ENCODE measurements at places on chromosomes 4 and X. TPM values are rescaled to one million over a fixed set of nuclear protein-coding genes. Genes with fewer than 3 reads are reported as not detected.

DNA sequence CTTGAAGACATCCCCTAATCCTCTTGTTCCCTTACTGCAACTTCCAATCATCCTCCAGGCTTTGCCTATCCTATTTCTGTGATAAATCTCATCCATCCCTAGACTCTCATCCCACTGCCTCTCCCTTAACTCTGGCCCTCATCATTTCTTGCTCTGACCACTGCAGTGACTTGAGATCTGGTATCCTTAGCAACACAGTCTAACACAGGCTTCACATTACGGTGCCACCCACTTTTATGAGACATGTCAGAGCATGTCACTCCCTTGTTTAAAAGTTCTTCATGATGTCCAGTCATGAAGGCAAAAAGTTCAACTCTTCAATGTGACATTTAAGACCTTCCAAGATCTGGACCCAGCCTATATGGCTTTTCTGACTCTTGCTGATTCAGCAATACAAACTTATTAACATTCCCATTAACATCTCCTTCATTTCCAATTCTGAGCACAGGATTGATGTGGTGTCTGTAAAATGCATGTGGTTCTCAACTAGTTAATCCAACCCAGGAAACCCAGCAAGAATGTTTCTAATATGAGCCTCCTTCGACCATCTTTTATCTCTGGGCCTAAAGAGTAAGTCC lies 64.0 kb downstream of the OR13H1 start:
- no peak for DNase-seq

GRCh38 chr4:26570596-26570995 lies 13.3 kb upstream of the TBC1D19 start:
- no peak for DNase-seq

- DNase-seq: no peak
Observed at GRCh38 chr4:180335566-180335965, 1907.6 kb upstream of the TENM3 start.

Gene CLRN2
- total RNA-seq: not detected

Gene AKAP14
- 0.28 TPM for total RNA-seq

Gene PDZD4
- total RNA-seq: 37.2 TPM

Gene ELF4
- 48.0 TPM for total RNA-seq

Measured in Panc1 (cell line).